ENCODE measurements at places on chromosomes 11 and 22. TPM values are rescaled to one million over a fixed set of nuclear protein-coding genes. Genes with fewer than 3 reads are reported as not detected.

Gene C11orf86
- polyA plus RNA-seq, result not detected

Gene DEUP1
- polyA plus RNA-seq, result not detected

Gene KMT5B
- polyA plus RNA-seq, result 15.5 TPM

Gene C11orf68
- 41.5 TPM for polyA plus RNA-seq

Gene CHRM1
- not detected for polyA plus RNA-seq

Gene OR52I2
- polyA plus RNA-seq, result not detected

Gene FGF19
- not detected for polyA plus RNA-seq

Gene DNAJB7
- not detected for polyA plus RNA-seq

Gene TSG101
- polyA plus RNA-seq, result 95.0 TPM

Measured in heart left ventricle (tissue), 16 donors.